Large intestine (tissue), 12 donors: ENCODE measurements at places on chromosomes 3 and 15.

DNA sequence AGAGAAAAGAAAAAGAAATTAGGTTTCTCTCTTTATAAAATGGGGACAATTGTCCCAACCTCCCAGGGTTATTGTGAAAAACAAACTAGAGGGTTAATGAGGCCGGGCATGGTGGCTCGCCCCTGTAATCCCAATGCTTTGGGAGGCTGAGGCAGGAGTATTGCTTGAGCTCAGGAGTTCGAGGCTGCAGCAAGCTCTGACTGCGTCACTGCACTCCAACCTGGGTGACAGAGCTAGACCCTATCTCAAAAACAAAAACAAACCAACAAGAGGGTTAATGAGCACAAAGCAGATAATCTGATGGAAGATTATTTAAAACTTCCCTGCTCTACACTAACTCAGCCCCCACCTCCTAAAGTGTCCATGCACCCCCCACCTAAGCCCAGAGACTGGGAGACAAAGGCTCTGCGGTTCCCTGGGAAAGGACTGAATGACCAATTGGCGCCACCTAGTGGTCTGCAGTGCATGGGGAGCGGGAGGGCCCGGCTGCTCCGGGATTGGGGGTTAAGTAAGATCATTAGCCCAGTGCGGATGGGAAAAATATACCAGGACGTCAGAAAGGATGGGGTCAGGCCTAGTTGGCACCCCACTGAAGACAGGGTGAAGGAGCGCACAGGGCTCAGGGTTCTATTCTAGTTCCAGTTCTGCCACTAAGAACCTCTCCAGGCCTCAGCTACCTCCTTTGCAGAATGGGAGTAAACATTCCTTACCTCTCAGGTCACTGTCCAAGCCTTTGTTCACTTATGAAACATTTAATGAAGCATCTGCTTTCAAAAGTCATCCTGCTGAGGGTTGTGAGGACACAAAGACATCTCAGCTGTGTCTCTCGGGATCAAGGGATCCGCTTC is 15.6 kb downstream of the PIF1 start:
- DNase-seq, result peak; percentile 46

GRCh38 chr3:134369231-134369741 is 5.0 kb downstream of the AMOTL2 start:
- DNase-seq, result no peak

DNA sequence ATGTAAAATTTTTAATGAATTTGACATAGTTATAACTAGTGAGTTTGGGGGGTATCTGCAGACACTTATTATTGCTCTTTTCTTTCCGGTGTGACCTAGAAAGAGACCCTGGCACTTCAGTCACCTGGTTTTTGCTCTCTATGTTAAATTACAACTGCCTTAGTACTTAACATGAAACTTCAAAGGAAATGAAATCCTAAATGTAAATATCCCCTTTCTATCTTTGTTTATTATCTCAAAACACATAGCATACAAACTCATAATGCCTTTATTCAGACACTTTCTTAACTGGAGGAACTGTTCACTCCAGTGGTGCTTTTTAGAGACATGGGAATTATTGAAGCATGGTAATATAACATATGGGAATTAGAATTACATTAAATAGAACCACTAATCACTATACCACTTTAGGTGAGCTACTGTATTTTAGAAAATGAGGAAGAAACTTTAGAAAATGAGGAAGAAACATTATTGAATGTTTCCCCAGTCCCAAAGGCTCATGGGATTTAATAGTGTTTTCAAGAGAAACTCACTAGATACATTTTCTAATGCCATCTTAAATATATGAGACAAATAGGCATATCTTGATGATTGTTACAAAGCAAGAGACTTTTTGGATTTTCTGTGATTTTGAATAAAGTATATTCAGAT is 119.5 kb upstream of the MLF1 start:
- DNase-seq, result no peak

- DNase-seq, result no peak
Observed at GRCh38 chr3:176202652-176203051, 994.6 kb downstream of the TBL1XR1 start.

DNA sequence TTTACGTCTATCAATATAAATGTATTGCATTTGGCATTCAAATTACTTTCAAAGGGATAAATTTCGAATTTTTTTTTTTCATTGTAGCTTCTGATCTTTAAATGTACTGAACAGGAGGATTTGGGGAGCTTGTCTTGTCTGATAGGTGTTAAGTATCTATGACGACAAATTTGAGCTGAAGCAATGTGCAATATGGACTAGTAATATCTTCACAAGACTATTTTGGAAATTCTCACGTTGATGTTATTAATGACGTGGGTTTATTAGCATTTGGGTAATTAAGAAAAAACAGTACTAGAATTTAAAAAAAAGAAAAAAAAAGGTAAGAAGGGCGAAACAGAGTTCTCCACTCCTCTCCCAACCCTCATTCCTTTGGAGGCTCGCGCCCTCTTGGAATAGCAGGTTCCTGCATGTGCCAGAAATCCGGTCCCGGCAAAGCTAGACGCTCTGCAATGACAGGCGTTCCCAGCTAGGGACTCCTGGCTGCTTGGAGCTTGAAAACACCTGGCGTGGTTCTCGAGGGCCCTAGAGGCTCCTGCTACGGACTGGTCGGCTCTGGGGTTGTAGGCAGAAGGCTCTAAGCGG is 648 bp upstream of the P2RY1 start:
- no peak for DNase-seq

GRCh38 chr15:98855815-98856531 is 151.6 kb downstream of the PGPEP1L start:
- DNase-seq, result no peak

DNA sequence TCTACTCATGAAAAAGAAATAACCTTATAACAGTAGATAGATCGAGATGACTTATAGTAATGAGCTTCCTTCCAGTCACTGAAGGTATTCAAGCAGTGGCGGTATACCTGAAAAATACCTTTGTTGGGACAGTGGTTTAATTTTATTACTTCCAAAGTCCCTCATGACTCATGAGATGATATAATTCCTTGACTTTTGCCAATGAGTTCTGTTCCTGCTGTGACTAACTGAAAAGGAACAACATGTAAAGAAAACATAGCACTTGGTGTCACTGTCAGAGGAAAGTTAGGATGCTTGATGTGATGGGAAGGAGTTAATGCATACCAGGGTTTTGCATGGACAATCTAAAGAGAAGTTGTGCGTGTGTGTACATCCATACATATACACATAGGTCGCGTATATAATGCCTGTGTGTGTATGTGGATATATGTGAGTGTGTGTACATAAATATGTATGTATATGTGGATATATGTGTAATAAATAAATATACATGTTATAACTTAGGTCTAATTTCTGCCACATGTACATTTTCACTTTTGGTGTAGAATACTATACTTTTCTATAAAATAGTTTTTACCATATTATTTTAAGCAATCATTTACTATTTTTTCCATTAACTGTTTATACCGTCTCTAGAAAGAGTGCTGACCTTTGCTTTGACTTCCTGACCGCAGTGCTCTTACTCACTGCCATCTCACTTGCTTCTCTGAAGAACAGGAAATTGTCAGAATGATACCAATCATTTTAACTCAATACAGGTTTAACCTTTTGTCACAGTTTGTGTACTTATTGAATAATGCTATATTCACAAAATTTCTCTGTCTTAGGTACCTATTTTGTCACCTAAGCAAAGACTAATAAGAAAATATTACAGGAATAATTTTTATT is 12.6 kb upstream of the PAK2 start:
- peak; percentile 76 for DNase-seq

- no peak for DNase-seq
Observed at GRCh38 chr3:1462371-1462770, 369.5 kb downstream of the CNTN6 start.

DNA sequence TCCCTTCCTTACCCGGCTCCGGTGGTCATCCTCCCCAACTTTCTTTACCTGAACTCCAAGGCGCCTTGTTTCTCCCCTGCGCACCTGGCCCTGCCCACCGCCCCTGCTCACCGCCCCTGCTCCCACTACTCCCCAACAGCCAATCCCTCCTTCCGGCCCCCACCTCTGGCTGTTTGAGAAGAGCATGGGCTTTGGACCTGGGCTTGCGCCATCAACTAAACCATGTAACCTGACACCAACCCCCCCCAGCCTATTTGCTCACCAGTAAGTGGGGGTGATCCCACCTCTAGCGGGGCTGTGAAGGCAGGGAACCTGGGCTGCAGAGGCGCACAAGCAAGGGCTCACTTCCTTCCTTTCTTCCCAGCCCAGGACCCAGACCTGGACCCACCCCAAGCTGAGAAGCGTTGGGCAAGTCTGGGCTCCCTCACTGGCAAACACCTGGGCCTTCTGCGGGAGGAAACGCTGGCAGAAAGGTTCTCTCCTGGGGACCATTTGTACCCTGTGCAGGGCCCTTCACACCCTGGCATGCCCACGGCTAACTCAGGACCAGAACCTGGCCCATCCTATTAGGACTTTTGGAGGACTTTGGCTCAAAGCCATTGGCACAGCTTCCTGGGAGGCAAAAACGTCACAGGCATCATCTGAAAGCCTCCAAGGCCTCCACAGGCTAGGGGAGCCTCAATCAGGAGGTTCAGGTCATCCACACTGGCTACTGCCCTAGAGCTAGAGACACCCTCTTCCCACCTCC is at the start of gene PLXNB1:
PLXNB1 (minus strand) TSS at position 127 of the 748 bp plus-strand sequence. CDS start 5,475 bp downstream, outside the sequence.
- DNase-seq, result peak; percentile 98

- DNase-seq, result no peak
Observed at GRCh38 chr3:124846189-124846588, 41.0 kb downstream of the ITGB5 start.

GRCh38 chr3:27509376-27509775 is 25.2 kb upstream of the SLC4A7 start:
- DNase-seq, result no peak

DNA sequence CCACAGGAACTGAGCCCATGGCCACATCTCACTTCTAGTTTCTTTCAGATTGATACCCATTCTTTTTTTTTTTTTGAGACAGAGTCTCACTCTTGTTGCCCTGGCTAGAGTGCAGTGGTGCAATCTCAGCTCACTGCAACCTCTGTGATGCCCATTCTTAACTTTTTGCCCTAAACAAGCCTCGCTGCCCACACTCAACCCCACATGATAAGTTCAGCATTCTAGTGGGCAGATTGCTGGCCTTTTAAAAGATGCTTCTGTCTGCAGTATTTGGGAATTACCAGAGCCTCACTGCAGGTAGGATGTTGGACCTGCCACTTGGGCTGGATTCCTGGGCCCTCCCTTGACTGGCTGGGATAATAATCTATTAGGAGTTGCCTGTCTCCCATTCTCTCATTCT is 51.0 kb downstream of the TRANK1 start:
- no peak for DNase-seq

GRCh38 chr3:877001-877400 is 215.8 kb upstream of the CNTN6 start:
- no peak for DNase-seq
